Fibroblast of skin of back (primary cell): ENCODE measurements at places on chromosomes 13 and 19.

GRCh38 chr19:29946645-29947044, 4.6 kb downstream of the URI1 start:
- no peak for DNase-seq

DNA sequence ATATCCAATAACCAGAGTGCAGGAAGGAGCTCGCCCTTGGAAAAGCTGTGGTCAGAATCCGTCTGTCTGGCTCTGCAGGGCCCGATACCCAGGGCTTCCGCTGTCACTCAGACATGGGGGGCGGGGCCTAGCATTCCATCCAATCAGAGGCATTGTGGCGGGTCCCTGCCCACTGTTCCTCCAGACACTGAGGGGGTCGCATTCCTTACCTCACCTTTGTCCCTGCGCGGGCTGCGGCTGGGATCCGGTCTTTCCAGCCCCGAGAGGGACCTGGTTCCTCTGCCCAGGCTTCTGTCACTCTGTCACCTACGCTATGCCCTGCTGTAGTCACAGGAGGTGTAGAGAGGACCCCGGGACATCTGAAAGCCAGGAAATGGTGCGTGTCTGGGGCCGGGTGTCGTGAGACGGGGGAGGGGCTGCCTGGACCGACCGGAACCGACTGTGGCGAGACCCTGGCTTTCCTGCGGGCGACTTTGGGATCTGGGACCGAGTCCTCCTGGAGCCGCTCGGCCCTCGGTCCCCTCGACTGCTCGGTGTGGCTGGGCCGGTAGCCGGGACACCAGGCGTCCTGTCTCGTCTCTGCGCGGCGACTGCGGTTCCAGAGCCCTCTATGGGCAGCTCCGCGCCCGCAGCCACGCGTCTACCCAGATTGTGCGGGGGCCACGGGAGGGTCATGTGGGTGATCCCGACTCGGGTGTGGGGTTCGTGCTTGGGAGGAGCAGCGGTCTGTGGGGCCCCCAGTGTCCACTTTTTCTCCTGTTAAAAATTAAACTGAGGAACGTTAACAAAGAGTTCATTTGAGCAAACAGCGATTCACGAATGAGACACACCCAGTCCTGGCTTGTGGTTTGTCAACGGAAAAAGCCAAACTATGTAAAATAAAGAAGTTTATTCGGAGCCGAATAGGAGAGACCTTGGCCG, at the start of gene ZNF69:
Gene ZNF69, plus strand, starts transcription at position 172 of the 921 bp plus-strand sequence. Its CDS starts 142 bp downstream, at position 314.
- peak; percentile 79 for DNase-seq

DNA sequence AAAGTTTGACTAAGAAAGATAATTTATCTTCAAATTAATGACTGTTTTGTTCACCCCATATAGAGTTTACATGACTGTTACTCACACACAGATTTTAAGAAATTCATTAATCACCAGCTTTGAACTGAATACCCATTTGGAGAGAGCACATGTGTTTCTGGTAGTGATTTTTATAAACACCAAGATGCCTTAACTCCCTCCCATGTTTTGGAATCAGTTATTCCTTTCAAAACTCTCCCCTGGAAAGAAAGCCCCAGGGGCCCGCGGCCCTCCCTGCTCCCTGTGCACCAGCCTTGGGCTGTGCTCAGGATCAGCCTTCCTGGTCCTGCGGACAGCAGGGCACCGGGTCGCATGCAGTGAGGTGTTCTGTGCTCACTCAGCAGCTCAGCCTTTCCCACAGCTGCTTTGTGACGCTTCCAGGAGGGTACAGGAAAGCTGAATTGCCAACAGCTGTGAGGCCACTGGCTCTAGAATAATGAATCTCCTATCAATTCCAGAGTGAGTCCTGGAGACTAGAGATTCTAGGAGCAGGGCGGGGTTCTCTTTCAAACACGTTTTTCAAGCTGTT, 483.2 kb downstream of the EFNB2 start:
- DNase-seq: no peak

GRCh38 chr13:27968316-27969081, 616 bp downstream of the CDX2 start:
- DNase-seq: no peak

DNA sequence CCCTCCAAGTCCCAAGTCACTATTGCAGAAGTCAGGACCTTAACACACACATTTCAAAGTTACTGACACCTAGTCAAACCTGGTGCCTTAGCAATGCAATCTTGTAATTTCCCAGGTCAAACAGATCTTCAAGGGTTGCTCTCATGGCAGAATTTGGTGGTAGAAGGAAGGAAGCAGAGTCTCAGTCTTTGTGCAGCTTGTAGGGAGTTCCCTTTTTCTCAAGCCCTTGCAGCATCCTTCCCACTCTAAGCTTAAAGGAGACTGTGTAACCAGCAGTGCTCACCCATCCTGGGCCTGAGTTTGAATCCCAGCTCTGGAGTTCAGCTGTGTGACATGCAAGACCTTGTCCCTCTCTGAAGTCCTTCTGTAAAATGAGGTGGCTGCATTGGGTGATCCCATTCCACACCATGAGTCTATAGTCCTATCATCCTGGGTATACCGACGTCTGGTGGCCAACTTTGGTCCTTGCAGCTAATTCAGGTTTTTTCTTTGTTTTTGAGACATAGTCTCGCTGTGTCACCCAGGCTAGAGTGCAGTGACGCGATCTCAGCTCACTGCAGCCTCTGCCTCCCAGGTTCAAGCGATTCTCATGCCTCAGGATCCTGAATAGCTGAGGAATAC, 9.8 kb downstream of the SIGLEC10 start:
- peak; percentile 12 for DNase-seq

GRCh38 chr19:33248104-33248503, 22.5 kb upstream of the SLC7A10 start:
- DNase-seq: no peak

DNA sequence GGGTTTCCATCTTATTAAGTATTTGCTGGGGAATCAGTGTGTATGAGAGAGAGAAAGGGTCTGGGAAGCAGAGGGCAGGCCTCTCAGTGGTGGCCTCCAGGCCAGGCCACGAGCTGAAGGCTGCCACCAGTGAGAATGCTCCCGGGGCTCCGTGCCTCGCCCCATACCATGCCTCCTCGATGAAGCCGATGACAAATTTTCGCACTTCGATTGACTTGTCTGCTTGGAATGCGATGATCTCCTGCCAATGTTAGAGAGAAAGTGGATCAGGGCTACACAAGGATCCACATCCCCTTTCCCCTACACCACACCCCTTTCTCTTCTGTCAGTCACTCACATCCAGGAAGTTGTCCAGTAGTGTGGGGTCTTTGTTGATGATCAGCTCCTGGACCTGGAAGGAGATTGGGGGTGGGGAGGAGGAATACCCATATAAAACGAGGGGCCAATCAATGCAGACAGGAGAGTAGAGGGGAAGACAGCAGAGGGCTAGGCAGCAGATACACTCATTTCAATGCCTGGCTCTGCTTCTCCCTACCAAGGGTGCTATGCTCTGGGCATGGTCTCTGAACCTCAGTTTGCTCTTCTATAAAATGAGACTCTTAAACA, 10.7 kb downstream of the SYMPK start:
- peak; percentile 61 for DNase-seq

- DNase-seq: peak; percentile 38
Observed at GRCh38 chr13:42812316-42812715, 30.9 kb downstream of the FAM216B start.

- DNase-seq: no peak
Observed at GRCh38 chr19:45497791-45498190, 452 bp upstream of the PPM1N start.

DNA sequence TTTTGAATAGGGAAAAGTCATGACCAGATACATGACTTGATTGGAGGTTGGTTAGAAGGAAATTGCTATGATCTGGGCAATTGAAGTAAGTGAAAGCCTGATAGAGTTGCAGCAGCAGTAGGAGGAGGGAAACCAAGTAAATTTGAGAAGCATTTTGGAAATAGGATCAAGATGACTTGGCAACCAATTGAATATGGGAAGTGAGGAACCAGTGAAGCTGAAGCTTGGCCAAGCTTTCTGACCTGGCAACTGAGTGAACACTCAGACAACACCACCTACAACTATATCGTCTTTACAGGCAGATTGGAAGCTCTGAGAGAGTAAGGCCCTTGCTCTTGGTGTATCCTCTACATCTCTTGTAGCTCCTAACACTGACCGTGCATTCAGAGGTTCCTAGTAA, 16.2 kb upstream of the KATNAL1 start:
- DNase-seq: no peak

DNA sequence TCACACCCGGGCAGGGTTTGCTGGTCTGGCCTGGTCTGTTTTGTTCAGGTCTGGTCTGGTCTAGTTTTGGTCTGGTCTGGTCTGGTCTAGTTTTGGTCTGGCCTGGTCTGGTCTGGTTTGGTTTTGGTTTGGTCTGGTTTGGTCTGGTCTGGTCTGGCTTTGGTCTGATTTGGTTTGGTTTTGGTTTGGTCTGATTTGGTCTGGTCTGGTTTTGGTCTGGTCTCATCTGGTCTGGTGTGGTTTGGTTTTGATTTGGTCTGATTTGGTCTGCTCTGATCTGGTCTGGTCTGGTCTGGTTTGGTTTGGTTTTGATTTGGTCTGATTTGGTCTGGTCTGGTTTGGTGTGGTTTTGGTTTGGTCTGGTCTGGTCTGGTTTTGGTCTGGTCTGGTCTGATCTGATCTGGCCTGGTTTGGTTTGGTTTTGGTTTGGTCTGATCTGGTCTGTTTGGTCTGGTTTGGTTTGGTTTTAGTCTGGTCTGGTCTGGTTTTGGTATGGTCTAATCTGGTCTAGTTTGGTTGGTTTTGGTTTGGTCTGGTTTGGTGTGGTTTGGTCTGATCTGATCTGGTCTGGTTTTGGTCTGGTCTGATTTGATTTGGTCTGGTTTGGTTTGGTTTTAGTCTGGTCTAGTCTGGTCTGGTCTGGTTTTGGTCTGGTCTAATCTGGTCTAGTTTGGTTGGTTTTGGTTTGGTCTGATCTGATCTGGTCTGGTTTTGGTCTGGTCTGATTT, 14.4 kb upstream of the F2RL3 start:
- no peak for DNase-seq

DNA sequence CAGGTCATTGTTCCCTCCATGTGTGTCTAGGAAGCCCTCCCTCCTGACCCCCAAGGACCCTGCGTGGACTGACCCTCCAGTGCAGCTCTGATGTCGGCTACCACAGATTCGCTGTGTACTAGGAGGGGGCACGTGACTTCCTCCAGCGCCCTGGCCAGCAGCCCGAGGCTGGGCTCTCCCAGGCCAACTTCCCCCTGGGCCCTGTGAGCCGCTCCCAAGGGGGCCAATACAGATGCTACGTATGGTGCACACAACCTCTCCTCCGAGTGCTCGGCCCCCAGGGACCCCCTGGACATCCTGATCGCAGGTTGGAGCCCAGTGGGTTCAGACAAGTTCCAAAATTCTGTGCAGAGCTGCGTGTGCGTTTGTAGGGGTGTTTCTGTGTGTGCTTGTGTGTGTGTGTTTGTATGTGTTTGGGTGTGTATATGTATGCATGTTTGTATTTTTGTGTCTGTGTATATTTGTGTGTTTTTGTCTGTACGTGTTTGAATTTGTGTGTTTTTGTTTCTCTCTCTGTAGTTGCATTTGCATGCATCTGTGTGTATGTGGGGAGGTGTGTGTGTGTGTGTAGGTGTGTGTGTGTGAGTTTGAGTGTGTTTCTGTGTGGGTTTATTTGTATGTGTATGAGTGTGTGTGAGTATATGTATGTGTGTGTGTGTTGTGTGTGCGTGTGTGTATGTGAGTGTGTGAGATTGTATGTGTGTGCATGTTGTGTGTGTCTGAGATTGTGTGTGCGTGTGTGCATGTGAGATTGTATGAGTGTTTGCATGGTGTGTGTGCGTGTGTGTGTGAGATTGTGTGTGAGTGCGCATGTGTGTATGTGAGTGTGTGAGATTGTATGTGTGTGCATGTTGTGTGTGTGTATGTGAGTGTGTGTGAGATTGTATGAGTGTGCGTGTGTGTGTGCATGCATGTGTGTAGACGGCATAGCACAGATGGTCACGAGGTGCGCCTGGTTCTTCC, 21.4 kb upstream of the LILRA2 start:
- no peak for DNase-seq

DNA sequence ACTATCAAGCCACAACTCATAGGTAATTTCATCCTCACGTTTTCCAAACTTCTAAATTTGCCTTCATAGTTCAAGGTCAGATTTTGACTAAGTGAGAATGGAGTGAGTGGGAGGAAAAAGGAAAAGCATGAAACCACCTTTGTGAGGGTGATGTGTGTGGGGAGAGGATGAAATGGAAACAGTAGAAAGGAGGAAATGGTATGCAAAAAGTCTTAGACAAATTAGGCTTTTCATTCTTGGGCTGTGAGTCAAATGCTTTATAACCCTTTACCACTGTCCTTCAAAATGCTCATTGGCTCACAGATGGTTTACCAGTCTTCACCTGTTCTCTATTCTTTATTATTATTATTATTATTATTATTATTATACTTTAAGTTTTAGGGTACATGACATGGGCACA, 127.2 kb downstream of the RAP2A start:
- DNase-seq: no peak
